ENCODE measurements at places on chromosomes 1 and 21.

GRCh38 chr1:187034501-187034900, 205.8 kb downstream of the PLA2G4A start:
- no peak for DNase-seq

GRCh38 chr1:93584261-93585003, 97.2 kb downstream of the BCAR3 start:
- DNase-seq: no peak

GRCh38 chr1:166978821-166979220, 3.5 kb upstream of the ILDR2 start:
- no peak for DNase-seq

- no peak for DNase-seq
Observed at GRCh38 chr1:43358121-43358745, 548 bp upstream of the CDC20 start.

DNA sequence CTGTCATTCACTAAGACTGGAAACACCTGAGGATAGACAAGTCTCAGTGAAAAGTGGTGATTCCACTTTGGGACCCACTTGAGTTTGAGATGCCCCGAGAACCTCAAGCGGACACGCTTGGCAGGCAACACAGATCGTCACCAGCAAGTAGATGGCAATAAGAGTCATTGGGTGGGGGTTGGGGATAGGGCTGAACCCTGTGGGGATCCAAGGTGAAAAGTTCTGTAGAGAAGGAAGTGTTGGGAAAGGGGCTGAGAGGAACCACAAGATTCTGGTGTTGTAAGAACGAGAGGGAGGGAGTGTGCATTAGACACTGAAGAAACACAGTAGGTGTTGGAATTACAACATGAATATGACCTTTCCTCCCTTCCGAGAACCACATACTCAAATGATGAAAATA, 45.4 kb upstream of the TDRD10 start:
- no peak for DNase-seq

DNA sequence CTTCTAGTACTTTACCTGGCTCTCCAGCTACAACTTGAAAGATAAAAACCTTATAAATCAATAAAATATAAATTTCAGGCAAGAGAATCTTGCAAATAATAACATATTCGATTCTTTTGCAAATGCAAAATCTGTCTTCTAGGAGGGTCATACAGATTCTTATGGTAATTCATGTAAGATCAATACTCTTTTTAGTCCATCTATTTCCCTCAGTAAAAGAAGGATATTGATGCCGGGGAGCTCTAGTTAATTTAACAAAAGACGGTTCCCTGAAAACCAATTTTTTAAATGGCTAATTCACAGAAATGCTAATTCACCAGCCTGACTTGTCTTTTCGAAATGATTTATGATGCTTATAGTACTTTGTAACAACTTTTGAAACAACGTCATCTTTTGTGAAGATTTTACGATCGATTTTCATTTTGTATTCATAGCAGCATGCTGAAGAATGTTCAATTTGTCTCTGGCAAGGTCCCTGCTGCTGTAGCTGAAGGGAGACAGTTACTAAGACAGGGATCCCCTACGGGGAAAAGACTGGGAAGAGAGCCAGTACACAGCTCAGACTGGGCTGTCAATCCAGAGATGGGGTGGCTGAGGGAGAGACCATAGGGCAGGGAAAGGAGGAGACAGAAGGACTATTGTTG, 90.6 kb upstream of the SPAG17 start:
- DNase-seq: no peak

DNA sequence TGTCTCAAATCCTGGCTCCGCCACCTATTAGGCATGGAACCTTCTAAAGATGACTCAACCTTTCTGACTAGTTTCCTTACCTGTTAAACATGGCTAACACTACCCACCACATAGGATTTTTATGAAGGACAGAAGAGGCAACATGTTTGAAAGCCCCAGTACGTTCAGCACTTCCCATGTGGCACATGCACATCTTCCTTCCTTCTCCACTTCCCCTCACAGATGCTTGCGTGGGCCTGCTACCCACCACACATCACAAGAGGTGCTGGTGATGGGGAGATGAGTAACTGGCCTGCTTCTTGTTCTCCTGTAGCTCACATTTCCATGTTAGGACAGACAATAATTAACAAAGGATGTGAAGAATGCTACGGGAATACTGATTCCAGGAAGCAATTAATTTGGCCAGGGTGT, 7.1 kb downstream of the ZBTB21 start:
- no peak for DNase-seq
